Left lung (tissue), 14 donors: ENCODE measurements at places on chromosomes 1 and 21. TPM values are rescaled to one million over a fixed set of nuclear protein-coding genes. Genes with fewer than 3 reads are reported as not detected.

- H3K36me3 ChIP-seq: no peaks in the 10 kb centered on the region
- no peak overlapping the region for H3K4me3 ChIP-seq
- H3K4me1 ChIP-seq: no peaks in the 10 kb centered on the region
- DNase-seq: no peak
These were observed 57.3 kb downstream of the OBSCN start for GRCh38 chr1:228265167-228265566.

DNA sequence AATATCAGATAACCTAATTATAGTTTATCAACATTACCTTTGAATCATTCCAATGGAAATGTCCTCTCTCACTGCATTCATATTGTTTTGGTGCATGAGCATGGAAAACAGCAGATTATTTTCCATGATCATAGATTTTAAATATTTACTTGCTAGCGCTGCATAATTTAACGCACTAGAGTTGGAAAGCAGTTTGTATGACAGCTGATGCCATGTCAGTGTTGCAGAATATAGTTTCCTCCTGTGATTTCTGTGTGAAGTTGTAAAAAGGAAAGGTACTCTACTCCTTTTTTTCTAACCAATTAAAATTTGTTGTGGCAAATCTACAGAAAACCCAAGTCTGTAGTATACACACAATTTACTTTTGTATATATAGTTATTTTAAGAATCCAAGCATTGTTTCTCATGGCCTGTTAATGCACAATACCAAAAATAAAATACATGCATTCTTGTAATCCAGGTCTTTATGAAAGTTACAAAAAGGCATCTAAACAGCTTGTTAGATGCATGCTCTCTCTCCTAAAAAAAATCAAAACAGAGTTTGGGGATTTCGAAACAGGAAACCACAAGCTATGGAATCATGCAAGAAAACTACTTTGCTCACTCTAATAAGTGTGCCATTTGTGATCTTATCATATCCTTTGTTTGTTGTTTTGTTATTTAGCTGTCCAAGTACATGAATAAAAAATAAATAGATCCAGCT, 1.9 kb upstream of the ATG4C start:
- no peak overlapping the region for H3K27ac ChIP-seq
- DNase-seq: no peak
- H3K36me3 ChIP-seq: no peaks in the 10 kb centered on the region
- H3K4me1 ChIP-seq: peaks cover 21% of the 10 kb centered on the region
- no peaks in the 10 kb centered on the region for H3K27me3 ChIP-seq

DNA sequence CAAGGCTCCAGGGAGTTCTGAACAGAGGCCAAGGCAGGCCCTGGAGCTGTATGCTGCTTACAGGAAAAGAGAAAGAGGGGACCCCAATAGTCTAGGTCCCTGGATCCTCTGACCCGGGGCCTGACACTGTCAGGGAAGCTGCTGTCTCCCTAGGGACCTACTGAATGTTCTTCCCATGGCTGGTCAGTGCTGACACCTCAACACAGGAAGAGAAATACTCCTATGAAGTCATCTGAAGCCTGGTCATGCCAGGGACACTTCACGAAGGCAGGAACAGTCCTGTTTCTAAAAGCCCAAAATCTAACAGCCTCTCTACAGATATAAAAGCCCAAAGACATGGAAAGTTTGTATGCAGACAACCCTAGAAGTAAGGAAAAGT, 1.7 kb upstream of the LAD1 start:
- DNase-seq: no peak
- no peaks in the 10 kb centered on the region for H3K4me1 ChIP-seq
- H3K36me3 ChIP-seq: no peaks in the 10 kb centered on the region

DNA sequence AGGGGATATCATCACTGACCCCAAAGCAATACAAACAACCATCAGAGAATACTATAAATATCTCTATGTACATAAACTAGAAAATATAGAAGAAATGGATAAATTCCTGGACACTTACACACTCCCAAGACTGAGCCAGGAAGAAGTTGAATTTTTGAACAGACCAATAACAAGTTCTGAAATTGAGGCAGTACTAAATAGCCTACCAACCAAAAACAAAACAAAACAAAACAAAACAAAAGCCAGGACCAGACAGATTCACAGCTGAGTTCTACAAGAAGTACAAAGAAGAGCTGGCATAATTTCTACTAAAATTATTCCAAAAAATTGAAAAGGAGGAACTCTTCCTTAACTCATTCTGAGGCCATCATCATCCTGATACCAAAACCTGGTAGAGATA, 18.5 kb downstream of the CD84 start:
- H3K4me1 ChIP-seq: peaks cover 9% of the 10 kb centered on the region
- DNase-seq: no peak
- H3K27me3 ChIP-seq: no peaks in the 10 kb centered on the region

GRCh38 chr1:9510130-9510529, 29.1 kb upstream of the SLC25A33 start:
- no peak for DNase-seq
- H3K27me3 ChIP-seq: no peaks in the 10 kb centered on the region
- no peak overlapping the region for H3K27ac ChIP-seq
- no peaks in the 10 kb centered on the region for H3K36me3 ChIP-seq

GRCh38 chr1:224959115-224959514, 29.6 kb downstream of the DNAH14 start:
- no peak for DNase-seq
- H3K27ac ChIP-seq: no peak overlapping the region
- H3K4me3 ChIP-seq: no peak overlapping the region
- no peaks in the 10 kb centered on the region for H3K4me1 ChIP-seq
- H3K36me3 ChIP-seq: no peaks in the 10 kb centered on the region
- H3K27me3 ChIP-seq: no peaks in the 10 kb centered on the region

The EXTL1 gene
- total RNA-seq: 0.13 TPM

- no peak overlapping the region for H3K4me3 ChIP-seq
- no peak for DNase-seq
- H3K4me1 ChIP-seq: peaks cover 3% of the 10 kb centered on the region
These were observed 33.2 kb downstream of the NHLH2 start for GRCh38 chr1:115807723-115808122.

DNA sequence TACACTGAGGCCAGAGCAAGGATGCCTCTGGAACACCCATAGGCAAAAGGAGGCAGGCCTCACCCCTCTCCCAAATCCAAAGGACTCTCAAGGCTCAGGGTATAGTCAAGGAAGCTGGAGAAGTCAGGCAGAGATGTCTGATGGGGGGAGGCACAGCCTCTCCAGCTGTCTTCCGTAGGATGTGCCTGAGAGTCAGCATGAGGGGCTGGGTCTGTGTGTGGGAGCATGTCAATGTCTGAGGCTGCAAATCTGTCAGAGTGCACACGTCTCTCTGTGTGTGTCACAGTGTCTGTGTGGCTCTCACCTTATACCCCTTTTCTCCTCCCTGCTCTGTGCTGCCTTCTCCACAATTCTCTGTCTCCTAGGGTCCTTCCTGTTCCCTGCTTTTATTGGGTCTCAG, 4.0 kb downstream of the HPCAL4 start:
- peaks cover 14% of the 10 kb centered on the region for H3K27me3 ChIP-seq
- no peak for DNase-seq
- no peak overlapping the region for H3K4me3 ChIP-seq
- H3K4me1 ChIP-seq: peaks cover 11% of the 10 kb centered on the region
- H3K27ac ChIP-seq: no peak overlapping the region
- H3K36me3 ChIP-seq: no peaks in the 10 kb centered on the region

The DDOST gene
- total RNA-seq: 211 TPM

GRCh38 chr1:169604781-169605560, 18.7 kb upstream of the F5 start:
- H3K4me3 ChIP-seq: no peak overlapping the region
- H3K4me1 ChIP-seq: no peaks in the 10 kb centered on the region
- peak; percentile 64 for DNase-seq
- H3K27me3 ChIP-seq: no peaks in the 10 kb centered on the region

DNA sequence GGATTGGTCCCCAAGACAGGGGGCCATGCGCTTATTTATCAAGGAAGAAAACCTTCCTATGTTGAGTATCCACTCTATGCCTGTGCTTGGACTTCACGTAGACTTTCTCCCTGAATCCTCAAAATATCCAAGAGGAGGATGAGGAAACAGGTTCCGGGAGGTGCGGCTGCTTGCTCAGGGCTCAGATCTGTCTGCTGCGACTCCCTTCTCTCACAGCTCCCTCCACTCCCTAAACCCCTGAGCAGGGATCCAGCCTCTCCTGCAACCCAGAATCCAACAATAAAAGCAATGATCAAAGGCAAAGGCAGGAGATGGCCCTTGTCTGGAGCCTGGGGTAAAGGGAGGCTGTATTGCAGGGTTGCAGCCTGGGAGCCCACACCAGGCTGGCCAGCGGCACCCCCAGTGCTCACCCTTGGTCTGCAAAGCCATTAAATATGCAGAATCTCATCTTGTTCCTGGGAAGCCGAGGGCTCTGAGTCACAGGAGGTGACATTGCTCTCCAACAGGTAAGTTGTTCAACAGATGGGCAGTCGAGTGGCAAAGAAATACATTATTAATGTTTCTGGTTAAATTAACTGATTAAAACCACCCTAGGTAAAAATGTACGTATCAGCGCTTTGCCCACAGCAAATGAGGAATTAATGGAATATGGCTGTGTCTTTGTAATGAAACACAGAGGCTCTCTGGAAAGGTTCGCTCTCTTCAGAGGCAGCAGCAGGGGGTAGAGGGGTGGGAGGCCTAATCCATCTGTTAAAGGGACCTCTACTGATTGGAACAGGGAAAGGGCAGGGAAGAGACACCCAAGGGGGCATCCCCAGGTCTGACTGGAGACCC, 111.5 kb downstream of the GRIK3 start:
- DNase-seq: no peak
- H3K4me1 ChIP-seq: no peaks in the 10 kb centered on the region
- H3K27ac ChIP-seq: no peak overlapping the region
- peaks cover 34% of the 10 kb centered on the region for H3K27me3 ChIP-seq

The PM20D1 gene
- 0.13 TPM for total RNA-seq

- H3K4me1 ChIP-seq: peaks cover 14% of the 10 kb centered on the region
- H3K36me3 ChIP-seq: no peaks in the 10 kb centered on the region
- no peak overlapping the region for H3K4me3 ChIP-seq
- no peak overlapping the region for H3K27ac ChIP-seq
- no peak for DNase-seq
- H3K27me3 ChIP-seq: peaks cover 16% of the 10 kb centered on the region
These were observed 82.6 kb downstream of the NENF start for GRCh38 chr1:212515329-212515760.

GRCh38 chr1:206808615-206809014, 36.3 kb upstream of the IL10 start:
- H3K4me3 ChIP-seq: no peak overlapping the region
- no peaks in the 10 kb centered on the region for H3K27me3 ChIP-seq
- no peaks in the 10 kb centered on the region for H3K36me3 ChIP-seq
- H3K27ac ChIP-seq: no peak overlapping the region
- DNase-seq: no peak
- no peaks in the 10 kb centered on the region for H3K4me1 ChIP-seq

GRCh38 chr1:176696109-176696508, 233.1 kb downstream of the PAPPA2 start:
- no peak overlapping the region for H3K27ac ChIP-seq
- H3K4me1 ChIP-seq: no peaks in the 10 kb centered on the region
- no peak overlapping the region for H3K4me3 ChIP-seq
- H3K36me3 ChIP-seq: no peaks in the 10 kb centered on the region
- no peaks in the 10 kb centered on the region for H3K27me3 ChIP-seq

DNA sequence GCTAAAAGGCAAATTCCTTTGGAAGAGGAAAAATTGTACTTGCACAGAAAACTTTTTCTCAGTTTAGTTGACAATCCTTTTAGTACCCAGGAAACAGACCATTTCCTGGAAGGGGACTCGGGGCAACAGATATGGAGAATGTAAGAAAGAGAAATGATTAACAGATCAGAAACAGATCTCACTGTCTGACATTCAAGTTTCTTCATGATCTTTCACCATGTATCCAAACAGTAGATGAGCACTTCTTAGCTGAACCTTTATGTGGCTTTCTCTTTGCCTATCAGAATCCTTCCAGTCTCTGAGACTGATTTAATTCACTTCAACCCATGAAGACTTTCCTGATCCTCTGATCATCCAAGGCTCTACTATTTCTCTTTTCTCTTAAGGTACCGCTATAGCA, 2.7 kb downstream of the TTLL7 start:
- no peaks in the 10 kb centered on the region for H3K27me3 ChIP-seq
- H3K4me3 ChIP-seq: no peak overlapping the region
- no peaks in the 10 kb centered on the region for H3K4me1 ChIP-seq
- DNase-seq: no peak
- no peaks in the 10 kb centered on the region for H3K36me3 ChIP-seq

DNA sequence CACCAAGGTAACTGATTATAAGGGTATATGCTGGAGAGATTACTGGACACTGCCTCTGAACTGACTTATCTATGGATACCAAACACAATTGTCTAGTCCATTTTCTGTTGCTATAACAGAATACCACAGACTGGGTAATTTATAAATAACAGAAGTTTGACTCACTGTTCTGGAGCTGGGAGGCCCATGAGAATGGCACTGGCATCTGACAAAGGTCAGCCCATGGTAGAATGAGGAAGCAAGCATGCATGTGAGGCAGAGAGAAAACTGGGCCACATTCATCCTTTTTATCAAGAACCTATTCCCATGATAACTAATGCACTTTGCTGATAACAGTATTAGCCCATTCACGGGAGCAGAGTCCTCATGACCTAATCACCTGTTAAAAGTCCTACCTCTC, 37.4 kb downstream of the FCER1A start:
- no peaks in the 10 kb centered on the region for H3K4me1 ChIP-seq
- no peak overlapping the region for H3K4me3 ChIP-seq
- H3K36me3 ChIP-seq: no peaks in the 10 kb centered on the region
- H3K27me3 ChIP-seq: no peaks in the 10 kb centered on the region
- DNase-seq: no peak

- no peak for DNase-seq
- H3K36me3 ChIP-seq: no peaks in the 10 kb centered on the region
- no peaks in the 10 kb centered on the region for H3K27me3 ChIP-seq
- H3K4me1 ChIP-seq: peaks cover 21% of the 10 kb centered on the region
- H3K4me3 ChIP-seq: no peak overlapping the region
- no peak overlapping the region for H3K27ac ChIP-seq
These were observed 188.3 kb upstream of the CAMK1G start for GRCh38 chr1:209395169-209395568.

The FCRL2 gene
- 0.26 TPM for total RNA-seq

GRCh38 chr1:41674522-41674921, 190.0 kb upstream of the EDN2 start:
- H3K4me3 ChIP-seq: no peak overlapping the region
- no peak overlapping the region for H3K27ac ChIP-seq
- no peak for DNase-seq
- H3K4me1 ChIP-seq: peaks cover 33% of the 10 kb centered on the region
- no peaks in the 10 kb centered on the region for H3K27me3 ChIP-seq

- H3K4me1 ChIP-seq: no peaks in the 10 kb centered on the region
- H3K4me3 ChIP-seq: no peak overlapping the region
- DNase-seq: no peak
- H3K27me3 ChIP-seq: no peaks in the 10 kb centered on the region
- H3K27ac ChIP-seq: peak overlapping the region; percentile 29
These were observed 24.6 kb downstream of the RPS6KA1 start for GRCh38 chr1:26553942-26554682.

The OR2M4 gene
- not detected for total RNA-seq

The PDZK1IP1 gene
- 44.9 TPM for total RNA-seq

The FCGR3A gene
- total RNA-seq: 56.3 TPM

- no peak for DNase-seq
- peaks cover 2% of the 10 kb centered on the region for H3K4me1 ChIP-seq
- H3K36me3 ChIP-seq: peaks cover 52% of the 10 kb centered on the region
- no peak overlapping the region for H3K4me3 ChIP-seq
- no peaks in the 10 kb centered on the region for H3K27me3 ChIP-seq
These were observed 15.1 kb downstream of the TRIM11 start for GRCh38 chr1:228391411-228392020.

GRCh38 chr1:77412069-77412819, 130.4 kb downstream of the AK5 start:
- H3K36me3 ChIP-seq: no peaks in the 10 kb centered on the region
- no peak overlapping the region for H3K4me3 ChIP-seq
- no peak for DNase-seq
- H3K27ac ChIP-seq: no peak overlapping the region
- peaks cover 32% of the 10 kb centered on the region for H3K4me1 ChIP-seq
- H3K27me3 ChIP-seq: no peaks in the 10 kb centered on the region
